ENCODE measurements at places on chromosomes 3 and 15.

GRCh38 chr3:27658741-27659140 is 63.4 kb downstream of the EOMES start:
- DNase-seq: no peak

DNA sequence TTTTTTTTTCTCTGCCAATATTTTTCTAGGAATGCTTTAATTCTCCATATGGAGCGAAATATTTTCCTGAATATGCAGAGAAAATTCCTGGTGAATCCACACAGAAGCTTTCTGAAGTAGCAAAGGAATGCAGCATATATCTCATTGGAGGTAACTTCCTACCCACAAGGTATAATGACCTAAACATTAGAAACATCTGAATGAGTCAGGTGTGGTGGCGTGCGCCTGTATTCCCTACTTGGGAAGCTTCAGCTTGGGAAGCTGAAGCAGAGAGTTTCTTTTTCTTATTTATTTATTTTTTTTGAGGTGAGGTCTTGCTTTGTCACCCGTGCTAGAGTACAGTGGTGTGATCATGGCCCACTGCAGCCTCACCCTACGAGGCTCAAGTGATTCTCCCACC is 5.2 kb downstream of the NIT2 start:
- DNase-seq: no peak

- DNase-seq: no peak
These were observed 400.9 kb upstream of the MCTP2 start for GRCh38 chr15:93830221-93831080.

DNA sequence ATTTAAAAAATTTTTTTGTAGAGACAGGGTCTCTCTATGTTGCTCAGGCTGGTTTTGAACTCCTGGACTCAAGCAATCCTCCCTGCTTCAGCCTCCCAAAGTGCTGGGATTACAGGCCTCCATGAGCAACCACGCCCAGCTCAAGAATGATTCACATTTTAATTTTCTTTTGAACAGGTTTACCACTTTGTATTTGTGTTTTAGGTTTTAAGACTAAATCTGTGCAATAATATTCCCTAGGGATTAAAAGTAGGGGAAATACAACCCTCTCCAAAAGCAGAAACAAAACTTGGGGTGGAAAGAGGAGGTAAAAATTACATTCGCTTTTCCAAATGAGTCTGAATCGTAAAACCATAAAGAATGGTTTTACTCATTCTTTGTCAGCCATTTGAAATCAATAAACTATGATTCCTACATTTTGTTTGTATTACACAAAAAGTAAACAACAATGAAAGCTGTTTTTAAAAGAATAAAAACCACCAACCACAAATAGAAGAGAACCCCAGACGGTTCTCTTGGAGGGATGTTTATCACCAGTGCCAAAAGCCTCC is 37.8 kb downstream of the SLC24A1 start:
- DNase-seq: no peak

- no peak for DNase-seq
These were observed 80.6 kb upstream of the FOXB1 start for GRCh38 chr15:59923508-59923907.

- no peak for DNase-seq
These were observed 82.1 kb downstream of the IL5RA start for GRCh38 chr3:3027976-3028567.

GRCh38 chr3:71523628-71524027 is 59.9 kb downstream of the FOXP1 start:
- no peak for DNase-seq

DNA sequence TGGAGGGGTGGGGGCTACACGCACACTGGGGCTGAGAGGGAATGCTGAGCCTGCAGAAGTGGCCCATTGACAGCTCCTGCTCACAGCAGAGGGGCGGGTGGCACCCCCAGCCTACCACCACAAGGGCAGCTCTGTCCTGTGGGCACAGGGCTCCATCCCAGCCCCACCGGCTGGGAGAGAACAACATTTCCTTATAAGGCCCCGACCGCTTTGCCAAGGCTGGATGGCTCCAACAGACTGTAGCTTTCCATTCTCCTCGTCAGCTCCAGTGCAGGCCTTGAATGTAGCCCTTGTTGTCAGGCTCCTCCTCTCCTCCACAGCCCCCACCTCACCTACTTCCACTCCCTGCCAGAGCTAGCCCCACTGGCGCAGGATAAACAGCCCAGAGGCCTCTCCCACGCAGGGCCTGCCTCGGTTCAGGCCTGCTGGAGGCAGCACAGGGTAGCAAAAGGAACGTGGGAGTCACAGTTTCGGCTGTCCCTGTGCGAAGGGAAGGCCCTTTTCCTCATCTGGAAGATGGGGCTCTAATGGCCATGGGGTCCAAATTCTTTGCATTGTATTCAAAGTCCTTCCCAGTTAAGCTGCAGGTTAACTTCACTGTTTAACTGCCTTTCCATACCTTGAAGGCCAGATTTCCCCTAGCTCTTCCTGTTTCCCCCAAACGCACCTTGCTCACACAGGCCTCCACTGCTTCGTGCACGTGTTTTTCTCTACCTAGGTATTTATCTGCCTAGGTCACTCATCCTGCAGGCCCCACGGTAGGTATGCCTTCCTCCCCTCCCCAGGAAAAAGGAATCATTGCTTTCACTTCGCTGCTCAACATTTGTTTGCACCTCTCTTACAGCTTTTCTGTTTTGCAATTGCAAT is 101.6 kb upstream of the LPP start:
- no peak for DNase-seq

GRCh38 chr3:34157491-34157890 is 359.1 kb downstream of the PDCD6IP start:
- no peak for DNase-seq

DNA sequence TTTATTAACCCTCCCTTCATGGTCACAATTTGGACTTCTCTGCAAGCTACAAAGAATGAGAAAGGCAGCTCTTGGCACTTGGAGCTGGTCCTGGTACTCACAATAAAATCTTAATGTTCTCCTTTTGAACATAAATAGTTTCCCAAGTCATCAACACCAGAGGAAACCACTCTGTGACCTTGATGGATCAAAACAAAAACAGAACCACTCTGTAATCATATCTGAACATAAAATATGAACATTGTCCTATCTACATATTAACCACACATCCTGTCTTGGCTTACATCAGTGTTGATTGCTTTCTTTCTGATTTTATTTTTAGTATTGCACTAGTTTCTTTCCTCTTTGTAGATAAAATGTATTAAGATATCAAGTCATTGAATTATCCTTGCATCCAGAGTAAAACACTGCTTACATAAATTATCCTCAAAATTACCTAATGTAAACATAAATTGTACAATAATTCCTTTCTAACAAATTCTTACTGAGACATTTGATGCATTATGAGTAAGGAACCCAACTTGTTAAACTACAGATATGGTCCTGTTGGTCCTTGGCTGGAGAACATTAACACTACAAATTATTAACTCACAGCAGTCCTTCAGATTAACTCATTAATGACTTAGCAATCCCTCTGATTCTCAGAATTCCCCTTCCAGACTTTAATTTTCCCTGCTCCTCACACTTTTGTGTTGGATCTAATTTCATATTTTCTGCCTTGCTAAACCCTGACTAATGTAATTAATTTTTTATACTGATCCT is 860.5 kb downstream of the DIPK2A start:
- no peak for DNase-seq

DNA sequence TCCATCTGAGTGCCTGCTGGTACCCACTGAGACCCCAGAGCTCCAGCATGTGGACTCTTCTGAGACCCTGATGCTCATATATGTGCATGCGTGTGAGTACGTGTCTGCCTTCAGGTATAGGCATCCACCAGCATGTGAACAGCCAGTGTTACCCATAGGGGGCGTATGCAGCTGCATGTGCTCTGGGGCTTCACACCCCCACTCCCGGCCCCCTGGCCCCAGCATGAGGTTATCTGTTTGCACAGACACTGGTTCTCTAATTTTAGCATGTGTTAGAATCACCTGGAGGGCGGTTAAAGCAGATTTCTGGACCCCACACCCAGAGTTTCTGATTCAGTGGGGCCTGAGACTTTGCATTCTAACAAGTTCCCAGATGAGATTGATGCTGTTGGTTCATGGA is 824 bp upstream of the CILP start:
- DNase-seq: peak; percentile 73

- DNase-seq: peak; percentile 90
These were observed 74.4 kb downstream of the P2RY1 start for GRCh38 chr3:152909180-152909883.
